Esophagus squamous epithelium (tissue), 5 donors: ENCODE measurements at places on chromosomes 5 and 9. TPM values are rescaled to one million over a fixed set of nuclear protein-coding genes. Genes with fewer than 3 reads are reported as not detected.

DNA sequence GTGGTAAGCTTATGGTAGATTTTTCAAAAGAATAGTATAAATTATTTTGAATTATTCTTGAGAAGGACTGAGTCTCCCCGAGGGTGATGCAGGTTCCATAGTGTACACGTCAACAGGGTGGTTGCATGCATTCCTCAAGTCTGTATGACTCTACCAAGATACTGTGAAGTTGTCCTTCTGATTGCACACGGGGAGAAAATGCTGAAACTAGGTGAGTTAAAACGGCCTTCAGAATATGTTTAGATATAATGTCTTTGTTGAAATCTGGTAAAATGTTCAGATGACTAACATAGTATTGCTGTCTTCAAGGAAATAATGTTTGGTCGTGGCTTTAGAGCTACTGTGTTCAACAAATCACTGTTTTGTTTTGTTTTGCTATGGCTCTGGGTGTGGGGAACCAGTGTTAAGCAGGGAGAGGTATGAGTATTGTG lies 22.4 kb upstream of the TNFAIP8 start:
- peak overlapping the region; percentile 48 for H3K4me3 ChIP-seq
- peaks cover 56% of the 10 kb centered on the region for H3K4me1 ChIP-seq
- H3K27me3 ChIP-seq: no peaks in the 10 kb centered on the region

DNA sequence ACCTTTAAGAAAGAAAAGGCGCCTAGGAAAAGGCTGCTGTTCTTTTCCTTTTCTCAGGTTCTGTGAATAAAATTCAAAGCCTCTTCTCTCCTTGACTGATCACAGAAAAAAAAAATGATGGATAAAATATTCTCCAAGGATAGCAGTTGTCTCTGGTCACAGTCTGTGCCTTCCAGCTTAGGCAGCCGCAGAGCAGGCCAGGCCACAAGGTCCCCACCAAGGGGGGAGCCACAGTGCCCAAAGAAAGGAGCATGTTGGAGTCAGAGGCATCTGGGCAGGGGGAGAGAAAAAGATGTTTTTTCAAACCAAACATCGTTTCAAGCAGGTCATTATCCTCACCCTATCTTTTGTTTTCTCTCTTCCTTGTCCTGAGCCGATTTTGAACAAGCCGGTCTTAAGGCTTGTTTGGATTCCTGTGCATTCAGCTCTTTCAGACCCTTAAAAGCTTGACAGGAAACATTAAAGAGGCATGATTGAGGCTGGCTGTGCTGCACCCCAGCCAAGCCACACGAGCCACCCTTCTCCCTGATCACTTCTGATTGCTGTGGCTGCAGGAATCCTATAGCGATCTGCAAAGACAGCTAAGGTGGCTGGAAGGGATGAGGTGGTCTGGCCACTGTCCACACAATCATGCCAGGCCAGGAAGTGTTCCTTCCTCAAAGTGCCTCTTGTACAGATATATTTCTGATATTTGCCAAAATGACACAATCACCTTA lies 284.6 kb upstream of the TLE4 start:
- DNase-seq: no peak
- no peak overlapping the region for H3K27ac ChIP-seq
- H3K4me3 ChIP-seq: no peak overlapping the region
- H3K4me1 ChIP-seq: no peaks in the 10 kb centered on the region
- H3K36me3 ChIP-seq: no peaks in the 10 kb centered on the region

UBE2QL1 gene
- total RNA-seq: 1.5 TPM

DNA sequence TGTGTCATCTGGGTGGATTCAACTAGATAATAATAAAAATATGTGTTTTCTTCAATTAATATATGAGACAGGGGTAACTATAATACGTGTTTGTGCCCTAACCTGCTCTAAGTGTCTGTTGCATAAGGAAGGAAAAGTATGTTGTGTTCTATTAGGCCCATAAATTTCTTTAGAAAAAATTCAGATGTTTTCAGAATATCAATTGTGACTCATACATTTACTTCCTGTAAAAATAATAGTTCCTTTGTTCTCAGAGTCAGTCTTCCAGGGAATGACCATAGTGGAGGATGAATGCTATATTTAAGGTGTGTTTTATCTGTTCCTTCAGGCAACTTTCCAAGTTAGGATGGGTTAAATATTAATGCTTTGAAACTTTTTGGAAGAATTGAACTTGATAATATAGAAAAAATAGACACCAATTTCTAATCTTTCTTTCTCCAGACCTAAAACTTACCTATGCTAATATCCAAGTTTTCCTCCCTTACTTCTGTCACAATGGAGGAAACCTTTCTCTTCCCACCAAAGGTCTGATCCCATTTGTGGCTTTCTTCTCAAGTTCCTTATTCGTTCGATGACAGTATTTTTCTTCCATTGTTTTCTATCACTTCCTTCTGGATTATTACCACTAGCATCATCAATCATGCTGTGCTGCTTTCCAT lies 49.9 kb downstream of the ISL1 start:
- H3K27ac ChIP-seq: no peak overlapping the region
- no peaks in the 10 kb centered on the region for H3K27me3 ChIP-seq
- no peak for DNase-seq
- H3K36me3 ChIP-seq: no peaks in the 10 kb centered on the region

DNA sequence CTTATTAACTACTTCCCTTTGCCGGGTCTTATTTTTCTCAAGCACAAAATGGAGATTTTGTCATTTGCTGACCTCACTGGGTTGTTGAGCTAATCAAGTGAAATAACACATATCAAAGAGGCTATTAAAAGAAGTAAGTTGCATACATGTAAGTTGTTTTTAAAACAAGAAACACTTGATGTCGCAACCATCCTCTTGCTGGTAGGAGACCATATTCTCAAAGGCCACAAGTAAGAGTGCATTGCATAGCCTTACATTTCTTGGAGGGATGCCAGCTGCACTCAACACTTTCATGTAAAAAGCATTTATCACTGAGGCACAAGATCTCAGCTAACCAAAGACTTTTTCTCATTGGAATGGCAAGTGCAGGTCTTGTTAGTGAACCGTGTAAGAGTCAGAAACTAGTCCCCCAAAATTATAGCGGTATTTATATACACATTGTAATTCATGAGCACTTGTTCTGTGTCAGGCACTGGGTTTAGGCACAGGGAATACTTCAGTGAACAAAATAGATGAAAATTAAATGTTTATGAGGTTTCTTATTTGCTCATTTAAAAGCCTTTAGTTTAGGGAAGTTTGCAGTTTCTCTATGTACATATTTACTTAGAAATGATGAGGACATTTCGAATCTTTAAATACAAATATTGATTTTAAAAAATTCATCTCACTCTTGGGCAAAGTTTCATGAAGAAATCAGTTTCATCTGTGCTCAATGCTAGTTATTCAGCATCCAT lies 72.0 kb downstream of the ZFAND5 start:
- H3K4me1 ChIP-seq: peaks cover 7% of the 10 kb centered on the region
- H3K36me3 ChIP-seq: no peaks in the 10 kb centered on the region
- H3K27ac ChIP-seq: no peak overlapping the region
- no peak overlapping the region for H3K4me3 ChIP-seq
- DNase-seq: no peak

GRCh38 chr9:120299785-120300184 lies 280.2 kb downstream of the CDK5RAP2 start:
- H3K27me3 ChIP-seq: no peaks in the 10 kb centered on the region
- no peak overlapping the region for H3K27ac ChIP-seq
- no peaks in the 10 kb centered on the region for H3K4me1 ChIP-seq
- H3K36me3 ChIP-seq: no peaks in the 10 kb centered on the region
- no peak for DNase-seq

- H3K4me1 ChIP-seq: peaks cover 7% of the 10 kb centered on the region
- H3K27ac ChIP-seq: peak overlapping the region; percentile 63
- H3K4me3 ChIP-seq: peak overlapping the region; percentile 45
- no peaks in the 10 kb centered on the region for H3K36me3 ChIP-seq
Measured at GRCh38 chr9:136267261-136268111, 21.9 kb upstream of the QSOX2 start.

- peaks cover 14% of the 10 kb centered on the region for H3K4me1 ChIP-seq
- H3K4me3 ChIP-seq: no peak overlapping the region
- H3K27me3 ChIP-seq: no peaks in the 10 kb centered on the region
- H3K36me3 ChIP-seq: no peaks in the 10 kb centered on the region
Measured at GRCh38 chr9:38388283-38389223, 3.9 kb upstream of the ALDH1B1 start.

ELL2 gene
- 74.9 TPM for total RNA-seq

GRCh38 chr5:50352382-50352781 lies 88.7 kb downstream of the EMB start:
- H3K4me1 ChIP-seq: no peaks in the 10 kb centered on the region
- DNase-seq: no peak

DNA sequence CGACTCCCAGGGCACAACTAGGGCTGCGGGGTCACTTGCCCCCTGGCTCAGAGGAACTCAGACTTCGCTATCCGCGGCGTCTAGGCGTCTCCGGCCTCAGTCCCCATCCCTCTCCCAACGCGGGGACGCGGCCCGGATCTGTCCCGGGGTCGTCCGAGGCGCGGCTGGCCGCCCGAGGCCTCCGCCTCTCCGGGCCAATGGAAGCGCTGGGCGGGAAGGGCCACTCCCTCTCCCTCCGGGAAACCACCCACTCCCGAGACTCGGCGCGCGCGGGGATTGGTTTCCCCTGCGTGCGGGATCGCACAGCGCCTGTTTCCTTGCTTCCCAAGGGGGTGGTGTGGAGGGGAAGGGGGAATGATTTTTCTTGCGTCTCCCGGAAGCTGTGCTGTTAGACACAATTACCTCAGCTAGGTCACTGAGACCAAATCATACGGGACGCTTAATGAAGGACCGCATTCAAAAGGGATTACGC lies 38.3 kb downstream of the NR2F1 start:
- DNase-seq: no peak
- H3K36me3 ChIP-seq: no peaks in the 10 kb centered on the region
- H3K27ac ChIP-seq: peak overlapping the region; percentile 64
- H3K4me1 ChIP-seq: peaks cover 22% of the 10 kb centered on the region

DNA sequence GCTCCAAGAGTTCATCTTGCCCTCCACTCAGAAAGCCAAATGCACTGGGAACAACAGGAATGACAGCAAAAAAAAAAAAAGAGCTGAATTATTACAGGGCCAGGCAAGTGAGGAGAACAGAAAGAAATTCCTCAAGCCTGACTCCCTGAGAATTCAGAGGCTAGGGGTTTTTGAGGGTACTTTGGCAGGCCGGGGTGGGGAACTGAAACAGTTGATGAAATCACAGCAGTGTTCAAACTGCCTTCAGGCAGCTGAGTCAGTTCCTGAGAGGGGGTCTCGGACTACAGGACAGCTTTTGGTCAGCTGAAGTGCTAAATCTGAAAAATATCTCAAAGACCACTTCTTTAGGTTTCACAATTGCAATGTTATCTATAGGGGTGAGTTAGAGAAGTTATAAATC lies 419.4 kb downstream of the SEMA5A start:
- no peaks in the 10 kb centered on the region for H3K4me1 ChIP-seq
- H3K27ac ChIP-seq: no peak overlapping the region
- H3K36me3 ChIP-seq: no peaks in the 10 kb centered on the region
- no peak overlapping the region for H3K4me3 ChIP-seq

GRCh38 chr5:35138232-35138631 lies 90.5 kb upstream of the AGXT2 start:
- no peak overlapping the region for H3K4me3 ChIP-seq
- no peaks in the 10 kb centered on the region for H3K4me1 ChIP-seq
- H3K36me3 ChIP-seq: no peaks in the 10 kb centered on the region
- no peaks in the 10 kb centered on the region for H3K27me3 ChIP-seq
- H3K27ac ChIP-seq: no peak overlapping the region
- DNase-seq: no peak

CCDC192 gene
- not detected for total RNA-seq

GRCh38 chr9:9996259-9996658 lies 616.5 kb downstream of the PTPRD start:
- no peaks in the 10 kb centered on the region for H3K4me1 ChIP-seq
- no peak overlapping the region for H3K27ac ChIP-seq
- H3K27me3 ChIP-seq: no peaks in the 10 kb centered on the region
- no peak overlapping the region for H3K4me3 ChIP-seq
- no peaks in the 10 kb centered on the region for H3K36me3 ChIP-seq
- no peak for DNase-seq

- DNase-seq: no peak
- no peaks in the 10 kb centered on the region for H3K27me3 ChIP-seq
- peak overlapping the region; percentile 25 for H3K27ac ChIP-seq
- H3K4me1 ChIP-seq: no peaks in the 10 kb centered on the region
- no peaks in the 10 kb centered on the region for H3K36me3 ChIP-seq
Measured at GRCh38 chr9:16272776-16273175, 597.7 kb downstream of the BNC2 start.

ADAMTS6 gene
- 0.32 TPM for total RNA-seq

F2RL2 gene
- total RNA-seq: 0.76 TPM
